Activated CD4-positive, alpha-beta T cell treated with anti-CD3 and anti-CD28 coated beads, Interleukin-2, amount 50 U/mL, for 24 hours (primary cell): ENCODE measurements at places on chromosomes 6 and 20.

DNA sequence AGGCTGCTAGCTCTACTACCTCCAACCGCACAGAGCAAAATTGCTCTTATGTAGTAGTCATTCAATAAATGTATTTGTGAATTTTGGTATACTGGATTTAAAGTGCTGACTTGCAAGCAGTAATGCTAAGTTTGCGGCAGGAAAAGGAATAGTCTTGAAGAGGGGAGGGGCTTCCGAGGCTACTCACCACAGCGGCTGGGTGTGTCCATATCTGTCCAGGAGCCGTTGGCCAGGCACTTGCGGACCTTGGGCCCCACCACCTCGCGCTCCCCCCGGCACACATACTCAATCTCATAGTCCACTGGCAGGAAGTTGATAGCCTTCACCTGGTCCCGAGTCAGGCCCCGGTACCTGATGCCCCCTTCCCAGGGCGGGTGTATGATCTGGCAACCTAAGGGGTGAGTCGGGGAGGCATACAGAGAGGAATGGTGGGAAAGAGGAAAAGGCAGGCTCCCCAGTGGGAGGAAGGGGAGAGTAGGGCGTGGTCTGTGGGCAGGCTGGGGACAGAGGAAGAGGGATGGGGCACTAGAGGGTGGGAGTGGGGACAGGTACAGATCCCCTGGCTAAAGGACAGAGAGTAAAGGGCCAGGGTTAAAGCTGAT is 1.7 kb downstream of the GABBR1 start:
- no peak for DNase-seq

DNA sequence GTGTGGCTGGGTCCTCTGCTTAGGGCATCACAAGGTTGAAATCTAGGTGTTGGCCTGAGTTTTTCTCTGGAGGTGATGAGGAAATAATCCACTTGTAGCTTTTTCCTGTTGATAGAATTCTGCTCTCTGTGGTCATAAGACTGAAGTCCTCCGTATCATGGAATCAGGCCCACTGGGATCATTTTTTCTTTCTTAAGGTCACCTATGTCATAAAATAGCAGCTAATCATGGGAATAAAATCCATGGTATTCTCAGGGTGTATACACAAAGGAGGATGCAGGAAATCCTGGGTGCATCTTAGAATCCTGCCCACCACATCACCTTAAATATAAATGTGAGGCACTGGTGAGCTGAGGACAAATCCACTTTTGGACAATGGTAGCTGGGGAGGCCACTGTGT is 72.7 kb downstream of the PRDM1 start:
- no peak for DNase-seq

DNA sequence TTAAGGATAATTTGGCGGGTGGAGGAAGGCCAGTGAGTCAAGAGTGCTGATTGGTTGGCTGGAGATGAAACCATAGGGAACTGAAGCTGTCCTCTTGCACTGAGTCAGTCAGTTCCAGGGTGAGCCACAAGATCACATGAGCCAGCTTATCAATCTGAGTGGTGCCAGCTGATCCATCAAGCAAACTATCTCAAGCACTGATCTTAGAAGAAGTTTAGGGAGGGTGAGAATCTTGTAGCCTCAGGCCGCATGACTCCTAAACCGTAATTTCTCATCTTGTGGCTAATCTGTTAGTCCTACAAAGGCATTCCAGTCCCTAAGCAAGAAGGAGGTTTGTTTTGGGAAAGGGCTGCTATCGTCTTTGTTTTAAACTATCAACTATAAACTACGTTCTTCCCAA is 954.3 kb downstream of the KIF16B start:
- no peak for DNase-seq

DNA sequence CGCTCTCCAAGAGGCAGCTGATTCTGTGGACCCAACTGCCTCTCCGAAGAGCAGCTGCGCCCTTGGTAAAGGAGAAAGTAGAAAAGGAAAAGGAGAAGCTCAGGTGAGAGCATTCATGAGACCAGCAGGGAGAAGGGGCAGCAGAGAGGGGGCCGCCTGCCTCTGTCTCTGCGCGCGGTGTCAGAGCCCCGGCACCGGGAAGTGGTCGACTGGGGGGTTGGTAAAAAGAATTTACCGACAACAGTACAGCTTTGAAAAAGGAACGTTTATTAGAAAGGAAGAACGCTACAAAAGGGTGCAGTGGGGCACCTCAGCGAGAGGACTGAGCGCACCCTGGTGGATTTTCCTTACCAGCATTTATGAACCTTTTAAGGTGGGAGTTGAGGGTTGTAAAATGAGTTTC is 61.9 kb downstream of the GPR6 start:
- peak; percentile 23 for DNase-seq

GRCh38 chr6:878179-878578 is 185.2 kb upstream of the EXOC2 start:
- no peak for DNase-seq

DNA sequence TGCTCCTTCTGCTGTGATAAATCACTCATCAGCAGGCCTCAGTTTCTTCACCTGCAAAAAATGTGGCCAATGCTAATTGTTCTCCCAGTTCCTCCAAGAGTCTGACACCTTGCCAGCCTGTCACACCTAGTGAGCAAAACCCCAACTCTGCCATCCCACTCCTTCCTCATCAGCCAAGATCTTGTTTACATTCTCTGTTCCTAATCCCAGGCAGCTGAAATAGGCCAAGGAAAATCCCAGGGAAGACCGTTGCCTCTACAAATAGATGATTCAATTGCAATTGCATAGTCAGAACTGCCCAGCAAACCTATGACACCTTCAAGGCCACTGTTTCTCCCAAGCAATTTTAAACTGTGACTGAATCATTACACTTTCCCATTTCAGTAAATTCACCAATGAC is 78.7 kb downstream of the GMDS start:
- no peak for DNase-seq

DNA sequence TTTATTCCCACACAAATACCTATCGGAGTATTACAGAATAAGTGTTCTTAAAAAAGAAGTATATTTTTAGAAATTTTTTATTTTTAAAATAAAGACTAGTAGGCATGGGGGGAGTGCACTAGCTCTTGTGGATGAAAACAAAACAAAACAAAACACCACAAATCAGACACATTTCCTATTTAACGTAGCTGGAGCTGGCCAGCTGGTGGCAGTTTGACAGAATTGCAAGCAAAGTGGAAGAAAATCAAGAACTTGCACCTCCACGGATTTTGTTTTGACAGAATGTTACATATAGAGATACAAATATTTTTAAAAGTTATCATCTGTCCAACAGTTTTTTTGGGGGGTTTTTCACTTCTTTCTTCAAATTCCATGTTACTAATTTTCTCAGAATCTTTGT is 63.6 kb upstream of the SNRPB2 start:
- DNase-seq, result no peak

GRCh38 chr20:46009816-46010215 is 1.1 kb downstream of the MMP9 start:
- DNase-seq, result no peak

DNA sequence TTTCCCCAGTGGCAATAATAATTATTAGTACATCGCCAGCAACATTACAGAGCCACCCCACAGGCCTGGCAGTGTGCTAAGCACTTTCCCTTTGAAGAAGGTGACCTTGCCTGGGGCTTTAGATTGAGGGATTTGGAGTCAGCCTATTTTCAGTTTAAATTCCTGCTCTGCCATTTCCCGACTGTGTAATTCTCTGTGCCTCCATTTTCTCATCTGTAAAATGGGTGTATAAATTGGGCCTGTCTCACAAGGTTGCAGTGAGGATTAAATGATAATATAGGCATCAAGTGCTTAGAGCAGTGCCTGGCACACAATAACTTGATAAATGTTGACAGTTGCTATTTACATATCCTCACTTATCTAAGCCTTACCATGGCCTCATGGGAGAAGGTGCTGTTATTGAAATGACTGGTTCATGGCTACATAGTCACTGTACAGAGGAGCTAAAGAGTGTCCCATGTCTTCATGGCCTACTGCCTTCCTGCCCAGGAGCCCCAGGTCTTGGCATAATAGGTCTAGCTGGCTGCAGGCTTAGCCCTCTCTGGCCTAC is 5.1 kb upstream of the SCRT2 start:
- no peak for DNase-seq

- DNase-seq, result no peak
Observed at GRCh38 chr20:56897318-56897957, 268.3 kb downstream of the TFAP2C start.

DNA sequence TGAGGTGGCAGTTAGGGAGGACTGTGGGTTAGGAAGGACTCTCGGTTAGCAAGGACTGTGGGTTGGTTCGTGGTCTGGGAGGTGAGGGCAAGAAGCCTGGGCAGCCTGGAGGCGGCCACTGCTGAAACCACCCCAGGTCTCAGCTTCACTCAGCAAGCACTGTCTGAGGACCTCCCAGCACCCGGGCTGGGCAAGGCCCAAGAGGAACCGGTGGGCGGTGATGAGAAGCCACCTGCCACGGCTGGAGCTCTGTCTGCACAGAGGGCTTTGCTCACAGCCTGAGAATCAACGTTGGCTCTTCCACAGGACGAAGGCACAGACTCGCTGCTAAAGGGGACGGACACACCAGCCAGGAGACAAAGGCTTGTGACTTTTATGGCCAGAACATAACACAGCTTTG is 69.3 kb downstream of the DACT2 start:
- no peak for DNase-seq

DNA sequence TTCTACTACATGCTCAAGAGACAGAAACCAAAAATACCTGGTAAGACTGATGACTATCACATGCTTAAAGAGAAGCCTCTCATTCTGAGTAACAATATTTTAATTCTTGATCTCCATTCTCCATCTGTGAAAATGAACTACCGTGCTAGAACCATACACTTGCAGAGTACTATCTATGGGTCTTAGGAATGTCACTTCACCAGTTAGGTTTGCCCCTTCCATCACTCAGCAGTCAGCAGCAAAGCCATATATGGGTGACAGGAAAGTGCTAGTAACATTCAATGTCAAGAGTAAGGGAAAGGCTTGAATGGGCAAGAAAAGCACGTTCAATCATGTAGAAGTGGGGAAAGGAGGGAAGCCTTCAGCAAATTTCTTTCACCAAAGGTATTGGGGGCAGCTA is 2.3 kb downstream of the DNAAF9 start:
- DNase-seq, result no peak

DNA sequence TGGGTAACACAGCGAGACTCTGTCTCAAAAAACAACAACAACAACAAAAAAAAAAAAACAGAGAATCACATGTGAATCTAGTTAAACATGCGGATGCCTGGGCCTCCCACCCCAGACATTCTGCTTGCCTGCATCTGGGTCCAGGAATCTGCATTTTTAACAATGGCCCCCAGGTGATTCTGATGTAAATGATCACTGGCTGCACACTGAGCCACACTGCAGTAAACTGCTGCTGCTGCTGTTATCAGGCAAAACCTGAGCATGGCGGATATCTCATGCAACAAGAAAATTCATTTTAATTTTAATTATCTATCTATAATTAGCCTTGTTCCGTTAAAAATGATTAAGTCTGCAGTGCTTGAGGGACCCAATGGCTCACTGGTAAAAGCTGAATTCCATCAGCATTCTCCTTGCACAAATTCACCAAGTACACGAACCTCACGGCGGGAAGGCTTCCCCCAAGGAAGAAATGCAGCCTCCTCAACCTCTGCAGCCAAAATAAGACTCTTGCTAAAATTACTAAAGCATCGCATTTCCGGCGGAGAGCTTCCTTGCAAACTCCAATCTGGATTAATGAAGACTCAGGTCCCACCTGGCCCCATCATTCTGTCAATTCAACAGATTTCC is 81.6 kb upstream of the SNX9 start:
- DNase-seq, result no peak

- DNase-seq, result peak; percentile 13
Observed at GRCh38 chr6:144284783-144285547, at the start of gene UTRN. TSS of gene UTRN (plus strand) at chr6:144285335. CDS start at chr6:144291829, 6,494 bp downstream.

- no peak for DNase-seq
Observed at GRCh38 chr6:13513626-13514502, 26.5 kb upstream of the GFOD1 start.

GRCh38 chr6:30990422-30991086 is 7.0 kb downstream of the MUC21 start:
- DNase-seq, result peak; percentile 20

GRCh38 chr6:73923905-73924485 is 228.0 kb downstream of the CD109 start:
- DNase-seq, result no peak

DNA sequence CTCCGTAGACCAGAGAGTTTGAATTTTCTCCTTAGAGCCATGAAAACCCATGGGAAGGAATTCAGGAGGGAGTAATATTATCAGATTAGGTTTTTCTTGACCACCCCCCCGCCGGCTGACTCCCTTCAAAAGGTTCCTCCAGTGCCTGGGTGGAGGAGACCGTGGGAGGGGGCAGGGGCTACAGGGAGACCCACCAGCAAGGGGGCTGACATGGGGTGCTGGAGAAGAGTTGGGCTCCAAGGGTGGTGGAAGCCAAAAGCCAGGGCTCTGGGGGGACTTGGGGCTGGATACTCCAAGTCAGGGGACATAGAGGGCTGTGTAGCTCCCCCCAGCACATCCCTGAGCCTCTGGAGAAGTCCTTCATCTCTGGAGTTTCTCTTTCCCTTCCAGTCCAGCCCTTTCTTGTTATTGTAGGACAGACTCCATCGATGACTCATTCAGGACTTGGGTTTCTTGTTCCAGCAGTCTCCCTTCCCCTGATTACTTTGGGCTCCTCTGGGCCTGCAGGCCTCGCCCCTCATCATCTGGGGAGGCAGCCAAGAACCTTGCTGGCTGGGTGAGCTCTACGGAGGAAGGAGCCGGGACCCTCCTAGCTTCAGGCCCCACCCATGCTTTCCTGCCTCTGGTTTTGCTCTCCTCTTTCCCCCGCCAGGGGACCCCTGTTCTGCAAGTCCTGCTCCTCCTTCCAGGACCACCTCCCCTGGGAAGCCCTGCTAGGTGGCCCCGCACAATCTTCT is 10.5 kb upstream of the KIAA1755 start:
- no peak for DNase-seq

DNA sequence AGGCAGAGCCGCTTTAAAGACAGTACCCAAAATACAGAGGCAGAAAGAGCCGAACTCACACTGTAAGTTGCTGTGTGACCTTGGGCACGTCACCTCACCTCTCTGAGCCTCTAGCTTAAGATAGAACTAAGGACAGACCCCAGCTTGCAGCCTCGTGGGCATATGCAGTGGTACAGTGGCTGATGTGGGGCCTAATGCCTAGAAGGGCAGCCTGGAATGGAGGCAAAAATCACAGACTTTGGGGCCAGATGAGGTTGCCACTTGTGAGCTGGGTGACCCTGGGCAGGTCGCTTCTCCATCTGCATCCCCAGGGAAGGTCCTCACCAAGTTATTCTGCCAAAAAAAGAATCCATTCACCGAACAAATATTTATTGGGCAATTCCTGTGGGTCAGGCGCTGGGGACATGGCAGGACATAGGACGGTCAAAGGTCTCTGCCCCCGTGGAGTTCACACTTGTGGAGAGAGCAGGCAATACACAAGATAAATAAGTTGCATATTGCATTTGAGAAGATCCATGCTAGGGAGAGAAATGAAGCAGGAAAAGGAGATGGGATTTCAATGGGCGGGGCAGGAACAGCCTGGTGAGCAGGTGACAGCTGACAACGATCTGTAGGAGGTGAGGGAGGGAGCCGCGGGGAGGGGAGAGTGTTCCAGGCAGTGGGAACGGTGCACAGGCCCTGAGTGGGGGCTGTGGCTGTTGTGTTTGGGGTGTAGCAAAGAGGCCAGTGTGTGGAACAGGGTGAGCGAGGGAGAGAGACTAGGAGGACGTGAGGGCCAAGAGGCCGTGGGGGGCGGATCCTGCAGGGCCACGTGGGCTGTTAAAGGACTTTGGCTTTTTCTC is 115.2 kb downstream of the CEBPB start:
- no peak for DNase-seq
